ENCODE measurements at places on chromosomes 6 and 20. TPM values are rescaled to one million over a fixed set of nuclear protein-coding genes. Genes with fewer than 3 reads are reported as not detected.
A peak's percentile ranks its signal among the peaks of the same experiment; 100 is the strongest.

- DNase-seq, result no peak
Observed at GRCh38 chr6:33168284-33168601, 24.0 kb downstream of the COL11A2 start.

GRCh38 chr20:47724396-47724795 lies 60.9 kb downstream of the SULF2 start:
- no peak for DNase-seq

DNA sequence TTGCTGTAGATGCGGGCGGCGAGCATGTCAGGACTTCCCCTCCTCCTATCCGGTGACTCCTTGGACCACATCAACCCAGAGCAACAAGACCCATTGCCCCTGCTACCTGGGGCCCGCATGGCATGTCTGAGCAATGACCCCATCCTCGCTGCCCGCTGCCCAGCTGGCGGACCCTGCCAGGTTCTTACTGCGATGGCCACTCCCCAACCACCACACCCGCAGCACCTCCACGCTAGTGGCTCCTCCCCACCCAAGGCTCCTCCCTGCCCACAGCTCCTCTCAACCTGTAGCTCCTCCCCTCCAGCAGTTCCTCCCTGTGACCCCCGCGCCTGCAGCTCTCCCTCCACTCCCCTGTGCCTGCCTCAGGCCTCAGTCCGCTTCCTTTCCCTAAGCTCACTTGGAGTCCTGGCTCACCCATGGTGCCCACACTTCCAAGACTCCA lies 17.6 kb upstream of the SERPINB9 start:
- no peak for DNase-seq

The PTCRA gene
- 0.43 TPM for polyA plus RNA-seq

DNA sequence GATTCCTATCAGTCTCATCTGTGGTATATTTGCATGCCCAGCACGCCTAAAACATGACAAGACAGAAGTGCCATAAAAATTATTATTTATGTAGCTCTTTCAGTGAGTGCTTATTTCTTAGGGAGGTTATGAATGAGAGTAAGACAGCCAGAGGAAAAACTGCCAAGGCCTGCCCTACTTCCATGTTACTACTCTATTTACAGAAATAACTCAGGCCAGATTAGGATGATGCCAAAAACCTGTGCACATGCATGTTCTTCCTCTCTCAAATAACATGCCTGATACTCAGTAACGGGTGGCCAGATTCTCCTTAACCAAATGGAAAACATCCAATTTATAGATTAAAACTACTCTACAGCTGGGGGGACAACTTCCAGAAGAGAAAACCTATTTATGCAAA lies 45.7 kb downstream of the ILRUN start:
- no peak for DNase-seq

The HLA-DRB1 gene
- polyA plus RNA-seq, result 16.1 TPM

GRCh38 chr20:15739035-15739434 lies 834.2 kb downstream of the KIF16B start:
- DNase-seq, result no peak

- no peak for DNase-seq
Observed at GRCh38 chr20:48956052-48956451, 34.5 kb downstream of the ARFGEF2 start.

The TFAP2A gene
- polyA plus RNA-seq, result 0.17 TPM

The MICB gene
- polyA plus RNA-seq, result 2.3 TPM

The OR2B6 gene
- polyA plus RNA-seq, result 0.49 TPM

The MYB gene
- polyA plus RNA-seq, result 6.4 TPM

DNA sequence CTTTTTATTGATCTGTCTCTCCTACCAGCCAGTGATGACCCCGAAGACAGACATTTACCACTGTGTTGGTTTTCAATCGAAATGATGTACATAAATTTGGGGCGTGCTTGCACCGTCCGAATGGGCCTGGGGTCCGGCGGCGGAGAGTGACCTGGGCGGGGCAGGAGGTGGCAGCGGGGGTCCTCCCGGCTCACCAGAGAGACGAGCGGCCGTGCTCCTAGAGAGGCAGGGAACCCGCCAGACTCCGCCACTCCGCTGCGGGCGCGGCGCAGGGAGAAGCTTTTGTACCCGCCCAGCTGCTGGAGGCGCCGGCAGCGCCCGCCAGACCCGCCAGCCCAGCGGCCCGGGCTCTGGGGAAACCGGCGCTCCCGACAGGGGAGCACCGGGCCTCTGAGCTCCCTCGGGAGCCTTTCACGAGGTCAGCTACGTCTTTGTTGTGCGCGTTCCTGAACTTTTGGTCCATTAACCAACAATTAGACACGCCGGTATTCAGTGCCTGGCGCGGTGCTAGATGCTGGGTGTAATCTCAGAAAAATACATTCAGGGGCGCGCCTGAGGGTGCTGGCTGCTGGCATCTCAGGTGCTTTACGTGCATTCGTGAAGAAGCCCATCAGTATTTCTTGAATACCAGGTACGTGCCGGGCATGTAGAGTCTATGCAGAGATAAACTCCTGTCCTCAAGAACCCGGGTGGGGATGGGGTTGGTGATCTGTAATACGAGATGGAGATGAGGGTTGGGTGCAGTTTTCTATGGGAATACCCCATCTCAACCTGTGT lies at the start of gene PGBD1:
Gene PGBD1, plus strand, starts transcription at position 285 of the 777 bp plus-strand sequence. CDS start 2,242 bp downstream, outside the sequence.
- DNase-seq, result peak; percentile 52

The SLC17A3 gene
- not detected for polyA plus RNA-seq

- no peak for DNase-seq
Observed at GRCh38 chr6:106637717-106638341, 8.5 kb downstream of the QRSL1 start.

DNA sequence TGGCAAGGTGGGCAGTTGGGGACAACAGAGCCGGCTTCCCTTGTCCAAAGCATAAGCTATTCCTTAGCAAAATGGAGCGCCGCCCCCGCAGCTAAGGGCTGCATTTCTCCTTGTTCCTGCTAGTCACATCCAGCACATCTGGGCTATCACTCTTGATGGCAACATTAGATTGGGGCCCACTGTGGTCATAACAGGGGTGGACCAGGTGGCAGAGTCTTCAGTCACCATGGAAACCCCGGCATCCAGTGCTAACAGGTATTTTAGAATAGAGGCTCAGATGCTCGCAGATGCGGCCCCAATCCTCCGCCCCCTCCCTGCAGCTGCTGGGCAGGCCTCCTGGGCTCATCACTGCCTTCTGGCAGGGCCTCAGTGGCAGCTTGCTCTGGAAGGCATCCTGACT lies 168.2 kb upstream of the PROKR2 start:
- DNase-seq, result no peak

DNA sequence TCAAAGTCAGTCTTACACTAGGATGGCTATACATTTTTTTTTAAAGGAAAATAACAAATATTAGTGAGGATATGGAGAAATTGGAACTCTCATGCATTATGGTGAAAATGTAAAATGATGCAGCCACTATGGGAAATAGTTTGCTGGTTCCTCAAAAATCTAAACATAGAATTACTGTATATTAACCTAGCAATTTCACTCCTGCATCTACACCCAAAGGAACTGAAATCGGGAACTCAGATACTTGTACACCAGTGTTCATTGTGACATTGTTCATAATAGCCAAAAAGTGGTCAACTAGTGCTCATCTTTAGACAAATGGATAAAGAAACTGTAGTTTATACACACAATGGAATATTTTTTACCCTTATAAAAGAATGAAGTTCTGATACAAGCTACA lies 110.7 kb downstream of the UTRN start:
- DNase-seq, result no peak

- no peak for DNase-seq
Observed at GRCh38 chr6:134079406-134079921, 27.0 kb upstream of the SLC2A12 start.

The VGLL2 gene
- polyA plus RNA-seq, result not detected

GRCh38 chr6:13112921-13113320 lies 215.4 kb downstream of the TBC1D7 start:
- no peak for DNase-seq

The MYT1 gene
- polyA plus RNA-seq, result 0.26 TPM

GRCh38 chr6:24284006-24284405 lies 73.9 kb downstream of the DCDC2 start:
- DNase-seq, result peak; percentile 31

The CCN6 gene
- polyA plus RNA-seq, result 0.50 TPM

DNA sequence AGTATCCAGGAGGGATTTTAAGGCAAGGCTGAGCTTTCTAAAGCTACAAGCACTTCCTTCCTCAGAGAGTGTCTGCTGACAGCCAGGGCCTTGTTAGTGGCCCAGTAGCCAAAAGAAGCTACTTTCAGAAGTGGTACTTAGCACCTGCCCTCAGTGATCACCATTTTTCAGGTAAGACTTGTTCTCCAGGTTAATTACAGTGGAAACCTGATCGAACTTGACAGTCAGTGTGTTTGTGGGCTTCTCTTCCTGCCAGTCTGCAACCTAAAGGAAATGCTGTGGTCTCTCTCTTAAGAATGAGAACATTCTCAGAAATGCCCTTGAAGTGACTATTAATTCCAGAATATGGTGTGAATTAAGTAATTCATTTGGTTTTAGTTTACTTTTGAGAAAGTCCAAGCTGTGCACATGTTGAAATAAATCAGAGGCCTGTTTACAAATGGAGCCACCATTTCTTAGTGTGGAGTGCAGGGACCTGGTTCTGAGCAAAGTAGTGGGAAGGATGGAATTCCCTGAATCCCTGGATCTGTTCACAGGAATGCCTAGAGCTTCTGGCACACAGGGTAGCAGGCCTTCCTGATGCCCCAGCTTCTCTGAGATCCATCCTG lies 185.3 kb upstream of the AGPAT4 start:
- no peak for DNase-seq

The PPP1R3G gene
- 1.1 TPM for polyA plus RNA-seq

All from left lung (tissue), 14 donors.